Urothelium cell line (cell line): ENCODE measurements at places on chromosomes 11 and 22.

DNA sequence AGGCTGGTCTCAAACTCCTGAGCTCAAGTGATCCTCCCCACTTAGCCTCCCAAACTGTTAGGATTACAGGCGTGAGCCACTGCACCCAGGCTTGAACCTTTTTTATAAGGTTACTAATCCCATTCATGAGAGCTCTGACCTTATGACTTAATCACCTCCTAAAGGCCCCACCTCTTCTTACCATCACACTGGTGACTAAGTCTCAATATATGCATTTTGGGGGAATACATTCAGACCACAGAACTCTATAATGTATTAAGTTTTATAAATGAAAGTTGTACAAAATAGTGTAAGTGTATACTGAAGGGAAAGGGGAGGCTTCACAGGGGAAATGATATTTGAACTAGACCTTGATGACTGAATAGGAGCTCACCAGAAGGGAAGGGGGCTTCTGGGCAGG lies 28.4 kb upstream of the RBFOX2 start:
- no peak for DNase-seq

DNA sequence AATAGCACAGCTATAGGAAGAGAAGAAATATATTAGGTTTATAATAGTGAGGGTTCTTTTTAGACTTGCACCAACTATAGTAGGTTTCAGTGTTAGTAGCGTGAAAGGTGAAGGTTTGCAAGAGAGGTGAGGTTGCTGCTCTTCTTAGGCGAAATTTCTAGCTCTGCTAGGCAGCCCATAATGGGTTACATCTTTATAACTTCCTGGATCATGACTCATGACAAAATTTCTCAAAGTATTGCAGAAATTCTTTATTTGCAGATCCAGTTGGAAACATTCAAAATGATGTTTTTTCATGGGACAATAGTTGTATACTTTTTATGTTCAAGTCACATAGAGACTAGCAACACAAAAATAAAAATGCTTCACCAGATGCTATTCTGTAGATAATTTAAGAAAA lies 260.0 kb downstream of the SOX6 start:
- DNase-seq: peak; percentile 6

- DNase-seq: peak; percentile 58
Measured at GRCh38 chr11:73185680-73186293, 32.3 kb upstream of the P2RY2 start.

DNA sequence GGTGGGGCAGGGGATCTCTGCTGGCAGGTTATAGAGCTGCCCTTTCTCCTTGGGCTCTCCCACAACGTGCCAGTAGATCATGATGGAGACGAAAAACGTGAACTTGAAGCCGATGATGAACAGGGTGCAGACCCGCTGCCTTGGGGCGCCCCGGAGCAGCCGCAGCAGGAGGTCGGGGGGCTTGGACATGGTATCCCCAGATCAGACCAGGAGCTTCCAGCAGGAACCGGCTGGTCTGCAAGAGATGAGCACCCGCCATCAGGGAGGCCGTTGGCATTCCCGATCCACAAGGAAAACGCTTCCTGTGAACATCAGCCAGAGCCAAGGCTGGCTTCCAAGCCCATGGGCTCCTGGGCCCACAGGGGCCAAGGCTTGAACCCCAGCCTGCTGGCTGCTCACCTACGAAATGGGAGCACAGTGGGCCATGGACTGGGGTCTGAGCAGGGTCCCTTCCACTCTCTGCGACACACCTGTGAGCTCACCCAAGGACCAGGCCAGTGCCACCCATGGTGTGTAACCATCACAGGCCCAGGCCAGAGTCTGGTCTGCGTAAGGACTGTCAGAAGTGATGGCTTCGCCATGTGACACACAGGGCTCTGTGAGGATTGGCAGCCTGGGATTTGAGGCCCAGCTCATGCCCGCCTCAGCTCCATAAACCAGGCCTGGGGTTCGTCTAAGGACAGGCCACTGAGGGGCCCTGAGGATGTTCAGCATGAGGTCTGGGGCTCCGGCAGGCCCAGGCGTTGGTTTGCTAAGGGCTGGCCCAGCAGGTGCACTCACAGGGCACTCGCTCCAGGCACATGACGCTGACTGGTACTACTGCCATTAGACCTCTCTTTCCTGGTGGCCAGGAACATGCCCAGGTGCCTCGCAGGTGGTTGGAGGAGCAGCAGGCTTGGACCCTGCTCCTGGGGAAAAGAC lies 26.6 kb downstream of the A4GALT start:
- no peak for DNase-seq

- DNase-seq: peak; percentile 10
Measured at GRCh38 chr11:126197277-126197939, 14.0 kb downstream of the RPUSD4 start.

DNA sequence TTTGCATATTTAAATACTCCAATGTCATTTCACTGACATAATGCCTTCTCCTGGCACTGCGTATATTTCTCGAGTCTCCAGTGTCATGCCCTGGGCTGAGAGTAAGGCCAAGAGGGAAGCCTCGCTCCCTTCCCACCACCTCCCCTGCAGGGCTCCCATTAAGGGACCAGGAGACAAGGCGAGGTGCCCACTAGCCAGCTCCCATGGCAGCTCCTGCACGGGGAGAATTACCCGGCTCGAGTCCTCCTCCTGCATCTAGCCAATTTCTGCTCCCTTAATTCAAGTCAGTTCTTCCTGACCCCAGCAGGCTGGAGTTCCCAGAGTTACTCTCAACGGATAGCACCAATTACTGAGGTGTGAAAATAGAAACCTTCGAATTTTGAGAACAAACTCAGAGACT lies 31.9 kb downstream of the OPCML start:
- DNase-seq: no peak

DNA sequence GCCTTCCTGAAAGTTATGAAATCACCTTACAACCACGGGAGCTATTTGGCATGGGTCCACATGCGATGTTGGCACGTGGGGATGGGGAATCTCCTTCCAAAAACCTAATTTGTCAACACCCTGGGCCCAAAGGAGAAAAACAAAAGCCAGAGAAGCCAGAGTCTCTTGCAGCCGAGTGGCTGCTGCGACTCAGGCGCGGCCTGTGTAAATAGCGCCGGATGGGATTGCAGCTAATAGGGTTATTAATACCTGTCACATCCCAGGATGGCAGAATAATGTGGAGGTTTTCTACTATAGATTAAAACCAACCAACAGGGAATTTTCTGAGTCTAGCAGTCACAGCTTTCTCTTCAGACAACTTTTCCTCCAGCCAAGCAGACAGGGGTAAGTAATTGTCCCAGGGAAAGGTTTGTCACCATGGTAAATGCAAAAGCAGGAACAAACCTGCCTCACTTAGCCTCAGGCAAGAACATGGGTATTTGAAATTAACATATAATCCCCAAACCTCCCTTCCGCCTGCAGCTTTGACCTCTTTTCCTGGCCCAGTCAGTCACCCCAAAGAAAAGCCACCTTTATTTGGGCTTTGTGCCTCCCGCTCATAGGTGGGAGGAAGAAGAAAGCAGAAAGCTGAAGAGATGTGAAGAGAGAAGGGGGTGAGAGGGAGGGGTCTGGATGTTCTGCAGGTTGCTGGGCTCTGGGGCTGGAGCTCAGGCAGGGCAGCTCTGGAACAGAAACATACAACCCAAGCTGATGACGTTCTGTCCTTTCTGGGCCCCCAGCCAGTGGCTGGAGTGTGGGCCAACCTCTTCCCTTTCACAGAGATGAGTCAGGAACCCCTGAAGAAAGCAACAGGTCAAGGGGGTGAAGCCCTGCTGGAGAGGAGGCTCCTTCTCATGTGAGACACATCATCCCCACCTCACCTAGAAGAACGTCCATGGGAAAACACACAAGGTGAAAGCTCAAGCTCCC lies 376.5 kb downstream of the NXPE2 start:
- DNase-seq: no peak

DNA sequence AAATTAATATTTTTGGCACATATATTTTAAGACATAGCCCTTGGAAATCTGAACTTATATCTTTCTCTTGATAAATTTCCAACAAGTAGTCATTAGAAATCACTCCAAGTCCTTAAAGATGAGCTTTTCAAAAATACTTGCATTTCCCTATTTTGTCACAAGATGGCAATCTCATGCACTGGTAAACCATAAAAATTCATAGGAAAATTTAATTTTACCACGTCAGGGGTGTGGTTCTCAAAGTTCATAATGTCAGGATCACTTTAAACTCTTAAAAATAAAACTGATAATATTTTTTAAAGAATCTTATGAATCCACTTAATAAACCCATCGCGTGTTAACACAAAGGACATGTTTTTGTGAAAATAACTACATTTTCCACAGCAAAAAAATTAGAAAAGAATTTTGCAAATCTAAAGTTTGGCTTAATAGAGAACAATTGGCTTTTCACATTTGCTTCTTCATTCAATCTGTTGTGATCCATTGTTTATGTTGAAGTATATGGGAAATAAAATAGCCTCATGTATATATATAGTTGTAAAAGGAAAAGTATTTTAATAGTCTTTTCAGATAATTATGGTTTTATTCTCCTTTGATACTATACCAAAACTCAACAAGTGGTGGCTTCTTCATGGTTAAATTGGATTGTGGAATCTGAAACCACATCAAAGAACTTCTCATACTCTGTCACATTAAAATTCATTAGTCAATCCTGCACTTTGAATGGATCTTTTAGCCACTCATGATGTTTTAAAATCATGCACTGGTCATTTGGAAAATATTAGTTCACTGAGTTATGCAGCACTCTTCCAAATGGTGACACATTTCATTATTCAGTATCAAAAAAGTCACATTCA lies 169.1 kb downstream of the CADM1 start:
- DNase-seq: peak; percentile 23

- no peak for DNase-seq
Measured at GRCh38 chr11:28043930-28044709, 63.8 kb downstream of the KIF18A start.

- DNase-seq: peak; percentile 31
Measured at GRCh38 chr11:116879800-116880625, 42.6 kb upstream of the APOA1 start.

DNA sequence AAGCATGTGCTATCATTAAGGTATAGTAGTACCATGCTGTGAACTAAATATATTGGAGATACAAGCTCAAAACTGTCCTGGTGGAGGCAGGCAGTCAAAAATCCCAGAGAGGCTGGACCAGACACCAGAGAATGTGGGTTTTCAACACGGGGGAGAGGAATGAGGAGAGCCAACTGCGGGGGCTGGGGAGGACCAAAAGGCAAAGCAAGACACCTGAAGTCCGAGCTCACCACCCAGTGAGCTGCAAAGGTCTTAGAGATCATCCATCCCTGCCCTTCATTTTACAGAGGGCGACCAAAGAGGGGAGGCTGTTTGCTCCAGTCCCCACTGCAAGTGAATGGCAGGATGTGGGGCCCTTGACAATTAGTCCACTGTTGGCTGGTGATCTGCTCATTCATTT lies 10.0 kb downstream of the RIBC2 start:
- no peak for DNase-seq

DNA sequence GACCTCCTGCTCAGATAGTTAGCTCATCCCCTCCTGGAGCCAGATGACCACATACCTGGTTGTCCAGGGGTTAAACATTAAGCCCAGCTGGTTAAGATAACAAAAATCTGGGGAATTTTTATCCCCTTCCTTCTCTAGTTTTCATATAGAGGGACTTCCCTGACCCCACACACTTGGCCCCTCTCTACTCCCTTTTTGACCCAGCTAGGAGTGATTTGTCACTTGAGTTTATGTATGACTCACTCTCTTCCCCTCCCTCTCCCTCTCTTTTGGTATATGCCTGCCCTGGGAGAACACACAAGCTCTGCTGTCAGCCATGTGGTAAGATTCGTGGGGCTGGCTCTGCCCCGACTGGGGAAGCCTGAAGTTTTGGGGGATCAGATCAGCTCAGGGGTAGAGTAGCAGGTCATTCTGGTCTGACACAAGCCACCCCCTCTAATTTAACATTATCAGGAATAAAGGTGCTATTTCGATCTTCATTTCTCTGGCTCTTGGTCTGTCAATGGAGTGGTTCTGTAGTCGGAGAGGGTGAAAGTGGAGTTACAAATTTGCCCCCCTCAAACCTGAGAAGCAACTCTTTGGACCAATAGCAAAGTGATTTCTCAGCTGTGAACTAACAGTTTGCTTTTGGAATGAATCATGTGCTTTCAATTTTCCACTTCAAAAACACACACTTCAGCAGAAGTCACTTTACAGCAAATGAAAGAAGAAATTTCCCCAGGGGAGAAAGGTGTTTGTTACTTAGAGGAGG lies 415.3 kb upstream of the CADM1 start:
- peak; percentile 77 for DNase-seq

- peak; percentile 66 for DNase-seq
Measured at GRCh38 chr11:116224154-116224888, 548.5 kb downstream of the BUD13 start.

DNA sequence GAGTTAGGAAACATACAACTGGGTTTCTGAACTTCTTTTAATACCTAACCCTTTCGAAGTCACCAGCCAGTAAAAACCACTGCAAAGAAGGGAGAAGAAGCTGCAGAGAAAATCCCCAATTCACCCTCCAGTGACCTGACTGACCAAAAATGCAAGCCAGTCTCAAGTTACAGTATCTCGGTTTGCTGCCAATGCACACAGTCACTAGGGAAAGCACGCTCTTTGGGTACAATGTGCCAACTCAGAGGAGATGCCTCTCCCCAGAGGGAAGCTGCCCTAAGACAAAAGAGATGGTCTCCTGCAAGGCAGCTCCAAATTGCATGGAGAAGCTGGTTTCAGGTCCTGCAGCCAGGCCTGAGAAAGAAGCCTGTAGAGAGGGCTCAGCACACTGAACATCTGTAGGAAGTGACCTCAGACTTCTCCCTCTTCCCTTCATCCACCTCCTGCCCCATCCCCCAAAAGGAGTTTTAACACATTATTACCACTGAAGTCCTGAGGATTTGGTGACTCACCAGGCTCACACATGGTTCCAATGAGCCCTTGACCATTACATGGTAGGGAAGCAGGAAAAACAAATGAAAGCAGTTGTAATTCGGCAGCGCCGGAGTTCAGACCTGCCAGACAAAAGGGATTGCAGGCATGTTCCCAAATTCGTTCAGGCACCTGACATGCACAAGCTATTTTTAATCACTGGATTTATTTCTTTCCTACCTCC lies 90.1 kb downstream of the ETS1 start:
- peak; percentile 63 for DNase-seq

DNA sequence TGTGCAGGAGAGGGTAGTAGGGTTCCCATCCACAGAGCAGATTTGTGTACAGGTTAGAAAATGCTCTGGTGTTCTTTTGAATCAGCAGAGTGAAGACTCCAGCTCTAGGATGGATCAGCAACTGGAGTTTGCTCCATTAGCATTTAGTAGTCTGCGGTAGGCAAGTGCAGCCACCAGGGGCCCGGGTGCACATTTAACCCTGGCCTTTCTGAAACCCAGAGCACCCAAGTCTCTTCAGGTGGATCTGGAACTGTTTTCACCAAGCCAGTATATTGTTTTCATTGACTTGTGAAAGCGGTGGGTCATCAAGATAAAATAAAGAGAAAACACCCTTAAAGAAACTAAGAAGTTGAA lies 100.8 kb upstream of the CLPB start:
- DNase-seq: peak; percentile 30
